ENCODE measurements at places on chromosomes 5 and 9.

GRCh38 chr5:176732736-176733405 lies 77.5 kb upstream of the UNC5A start:
- DNase-seq, result peak; percentile 46

- DNase-seq, result no peak
These were observed 32.6 kb upstream of the GOLPH3 start for GRCh38 chr5:32206509-32207354.

DNA sequence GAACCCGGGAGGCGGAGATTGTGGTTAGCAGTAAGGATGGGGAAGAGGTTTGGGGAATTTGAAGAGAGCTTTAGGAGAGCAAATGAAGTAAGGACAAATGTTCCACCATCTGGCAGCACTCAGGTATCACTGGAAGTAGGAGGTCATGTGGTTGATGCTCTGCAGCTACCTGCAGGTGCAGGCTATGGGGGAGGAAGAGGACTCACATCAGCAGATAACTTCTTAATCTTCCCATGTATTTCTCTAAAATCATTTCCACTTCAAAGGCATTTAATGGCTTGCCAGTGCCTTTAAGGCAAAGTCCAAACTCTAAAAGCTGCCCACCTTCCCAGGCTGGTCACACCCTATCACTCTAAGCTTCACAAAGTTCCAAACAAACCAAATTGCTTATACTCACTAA lies 8.1 kb upstream of the HAVCR1 start:
- no peak for DNase-seq

GRCh38 chr9:133102190-133103021 lies 18.6 kb downstream of the RALGDS start:
- no peak for DNase-seq

- DNase-seq, result no peak
These were observed 941 bp downstream of the XPA start for GRCh38 chr9:97695995-97696802.

DNA sequence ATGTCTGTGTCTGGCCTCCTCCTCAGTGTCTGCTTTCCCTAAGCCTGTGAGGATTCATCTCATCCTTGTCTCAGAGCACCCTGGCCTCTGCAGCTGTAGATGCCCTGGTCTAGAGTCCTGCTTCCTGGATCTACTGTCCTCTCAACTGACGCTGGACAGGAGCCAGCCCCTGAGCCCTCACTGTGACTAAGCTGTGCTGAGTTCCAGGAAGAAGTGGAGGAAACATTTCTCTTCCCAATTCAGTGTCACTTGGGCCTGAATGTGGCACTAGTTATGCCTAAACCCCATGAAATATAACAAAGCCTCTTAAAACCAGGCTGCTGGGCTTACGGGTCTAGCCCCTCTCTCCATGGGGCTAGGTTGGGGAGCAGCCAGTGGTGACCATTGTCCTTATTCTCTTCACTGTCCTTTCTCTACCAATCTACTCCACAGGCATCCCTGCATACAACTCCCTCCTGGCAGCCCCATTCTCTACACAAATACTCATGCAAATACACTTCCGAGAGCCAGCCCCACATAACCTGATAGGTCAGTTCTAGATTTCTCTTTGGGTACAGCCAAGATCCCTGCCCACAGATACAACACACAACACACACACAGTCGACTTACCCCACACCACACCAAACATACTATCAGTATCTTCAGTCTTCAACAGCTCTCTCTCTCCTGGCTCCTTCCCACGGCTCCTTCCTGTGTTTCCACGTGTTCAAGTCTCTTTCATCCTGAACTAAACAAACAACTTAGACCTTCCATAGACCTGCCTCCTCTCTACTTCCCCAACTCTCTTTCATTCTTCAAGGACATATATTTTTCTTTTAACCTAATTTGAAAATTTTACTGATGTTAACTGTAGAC lies 220.8 kb downstream of the SNX18 start:
- DNase-seq, result no peak

DNA sequence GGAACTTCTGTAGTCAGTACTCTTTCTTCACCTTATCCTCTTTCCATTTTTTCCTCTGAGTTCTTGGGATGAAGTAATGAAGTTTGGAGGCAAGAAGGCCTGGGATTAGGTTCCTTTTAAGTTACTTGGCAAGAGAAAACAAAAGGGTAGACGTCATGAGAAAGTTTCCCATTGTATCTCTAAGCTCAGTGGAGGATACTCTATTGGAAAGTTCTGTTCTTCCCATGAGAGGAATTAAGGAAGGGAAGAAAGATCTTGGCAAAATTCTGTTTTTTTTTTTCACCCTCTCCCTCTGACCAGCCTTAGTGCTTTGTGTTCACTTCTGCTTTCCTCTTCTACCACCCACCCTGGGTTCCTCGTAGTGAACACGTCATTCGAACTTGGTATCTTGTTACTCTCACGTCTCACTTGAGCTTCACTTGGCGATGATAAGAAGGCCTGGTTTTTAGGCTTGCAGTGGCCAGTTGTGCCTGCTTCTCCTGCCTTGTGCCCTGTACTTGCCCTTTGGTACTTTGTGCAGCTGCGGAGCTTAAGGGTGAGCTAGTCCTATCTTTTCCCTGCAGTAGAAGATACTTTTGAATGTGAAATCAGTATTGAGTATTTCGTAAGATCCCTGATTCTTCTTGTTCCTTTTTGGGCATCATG lies 67.0 kb downstream of the ARHGAP26 start:
- DNase-seq, result no peak

DNA sequence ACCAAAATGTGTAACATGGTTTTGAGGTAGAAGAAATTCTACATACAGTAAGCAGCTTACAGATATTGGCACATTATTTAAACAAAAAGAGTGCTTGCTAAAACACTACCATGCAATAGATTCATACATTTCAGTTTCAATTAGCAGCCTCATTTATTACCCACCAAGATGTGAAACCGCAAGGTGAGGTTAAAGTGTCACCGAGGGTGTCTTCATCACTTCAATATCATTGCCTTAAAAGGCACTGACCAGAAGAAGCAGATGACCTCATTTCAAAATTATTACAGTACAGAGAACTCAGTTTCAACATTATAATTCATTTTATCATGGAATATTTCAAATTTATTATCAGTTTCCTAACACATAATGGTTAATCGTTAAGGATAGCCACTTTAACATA lies 302.2 kb downstream of the ISL1 start:
- DNase-seq, result no peak

- DNase-seq, result no peak
These were observed 107.2 kb upstream of the ARRDC3 start for GRCh38 chr5:91490316-91490715.

Data from H1 (cell line).